ENCODE measurements at places on chromosomes 1 and 21.

- DNase-seq = no peak
These were observed 290.3 kb downstream of the CHRM3 start for GRCh38 chr1:239676522-239677273.

GRCh38 chr1:210374600-210374953, 45.9 kb downstream of the HHAT start:
- DNase-seq = no peak

DNA sequence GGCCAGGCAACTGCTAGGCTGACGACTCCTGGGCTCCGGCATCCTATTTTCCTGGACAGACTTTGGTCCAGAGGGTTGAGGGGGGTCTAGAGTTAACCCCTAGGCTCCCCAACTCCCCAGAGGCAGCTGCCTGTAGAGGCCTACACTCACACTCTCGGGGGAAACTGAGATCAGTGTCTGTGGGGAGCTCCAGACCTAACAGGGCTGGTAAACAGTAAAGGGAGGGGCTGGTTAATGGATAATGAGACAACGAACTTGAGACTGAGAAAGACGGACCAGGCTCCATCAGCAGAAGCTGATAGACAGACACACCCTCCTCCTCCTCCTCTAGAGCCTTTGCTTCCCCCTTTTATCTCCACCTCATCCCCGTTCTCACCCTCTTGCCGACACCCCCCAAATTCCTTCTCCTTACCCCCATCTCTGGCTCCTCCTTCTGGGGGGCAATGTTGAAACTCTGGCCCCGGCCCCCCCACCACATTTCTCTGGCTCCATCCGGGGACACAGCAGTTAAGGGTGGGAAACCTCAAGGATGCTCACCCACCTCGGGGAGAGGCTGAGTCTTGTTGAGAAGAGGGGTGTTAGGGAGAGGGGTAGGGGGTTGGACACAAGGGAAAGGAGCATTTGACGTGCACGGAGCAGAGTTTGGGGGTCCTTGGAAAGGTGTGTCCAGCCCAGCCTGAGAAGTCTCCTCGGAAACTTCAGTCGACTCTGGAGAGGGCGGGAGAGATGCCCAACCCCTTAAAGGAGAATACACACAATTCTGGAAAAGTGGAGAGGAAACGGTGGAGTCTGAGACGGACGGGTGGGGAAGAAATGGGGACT, at the start of gene MTMR11:
Gene MTMR11, minus strand, starts transcription at position 710 of the 822 bp plus-strand sequence. Its CDS starts 232 bp downstream, at position 478.
- no peak for DNase-seq

DNA sequence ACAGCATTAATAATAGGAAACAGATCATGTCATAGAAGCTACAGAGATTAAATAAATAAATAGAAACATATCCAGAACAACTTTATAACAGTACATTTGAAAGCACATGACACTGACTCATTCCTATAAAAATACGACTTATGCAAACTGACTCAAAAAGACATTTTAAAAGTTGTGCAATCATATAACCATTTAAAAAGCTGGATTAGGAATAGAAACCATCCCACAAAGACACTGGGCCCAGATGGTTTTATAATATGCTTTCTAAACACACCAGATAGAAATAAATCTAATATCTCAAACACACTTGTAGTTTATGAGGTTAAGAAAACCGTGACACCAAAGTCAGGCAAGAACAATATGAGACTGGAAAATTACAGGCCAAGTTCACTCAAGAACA, 47.6 kb downstream of the MATN1 start:
- no peak for DNase-seq

DNA sequence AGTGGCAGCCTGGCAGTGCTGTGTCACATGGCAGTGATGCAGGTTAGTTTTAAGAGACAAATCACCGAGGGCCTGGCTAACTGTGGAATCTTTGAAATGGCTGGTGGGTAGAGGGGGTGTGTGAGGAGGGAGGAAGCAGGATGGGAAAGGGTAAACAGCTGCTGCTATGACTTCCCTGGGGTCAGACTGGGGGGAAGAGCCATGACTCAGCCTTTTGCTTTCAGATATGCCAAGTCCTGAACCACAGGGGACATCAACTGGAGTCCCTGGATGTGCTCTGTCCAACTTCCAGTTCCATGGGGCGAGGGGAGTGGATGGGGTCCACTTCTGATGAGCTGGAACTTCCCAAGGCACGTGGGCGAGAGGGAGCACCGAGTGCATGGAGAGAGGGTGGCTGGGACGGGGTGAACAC, 121.1 kb upstream of the ADAR start:
- no peak for DNase-seq

DNA sequence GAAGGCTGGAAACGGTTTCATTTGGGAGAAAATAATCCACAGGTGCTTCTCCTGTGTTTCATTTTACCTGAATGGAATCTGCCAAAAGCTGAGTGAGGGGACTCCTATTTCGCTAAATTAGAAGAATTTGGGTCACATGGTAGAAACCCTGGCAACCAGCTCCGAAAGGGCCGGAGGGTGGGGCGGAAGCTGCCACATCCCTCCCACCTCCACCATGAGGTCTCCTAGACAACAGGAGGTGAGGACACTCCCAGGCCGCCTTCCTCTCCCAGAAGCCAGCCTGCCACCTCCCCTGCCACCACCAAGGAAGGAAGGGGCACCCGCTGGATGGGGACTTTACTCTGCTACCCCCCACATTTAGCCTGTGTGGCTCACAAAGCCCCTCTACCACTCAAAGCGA, 199.9 kb upstream of the ZC3H12A start:
- DNase-seq = no peak

DNA sequence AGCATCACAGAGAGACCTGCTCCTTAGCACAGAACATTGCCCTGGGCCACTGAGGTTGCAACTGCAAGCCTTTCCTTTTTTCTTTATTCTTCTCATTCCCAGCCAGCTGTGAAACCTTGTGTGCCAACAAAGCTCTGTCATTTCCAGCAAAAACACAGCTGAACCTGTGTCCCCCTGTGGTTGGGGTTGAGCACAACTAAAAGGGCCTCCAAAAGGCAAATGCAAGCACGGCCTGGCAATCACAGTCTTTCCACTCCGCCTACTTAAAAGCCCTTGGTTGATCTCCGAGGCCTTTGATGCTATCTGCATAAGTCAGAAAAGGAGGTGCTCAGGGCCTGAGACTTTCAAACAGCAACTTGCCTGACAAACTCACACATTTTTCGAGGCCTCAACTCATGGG, 32.7 kb downstream of the SUSD4 start:
- DNase-seq = no peak
